Hematopoietic multipotent progenitor cell treated with erythropoietin and hydrocortisone succinate and interleukin-3 and kit ligand, for 8 days (in vitro differentiated cells): ENCODE measurements at places on chromosomes 3 and 15.

GRCh38 chr15:79212589-79213157 lies 69.8 kb upstream of the ANKRD34C start:
- DNase-seq, result no peak

GRCh38 chr3:184583578-184584451 lies 22.2 kb downstream of the EPHB3 start:
- DNase-seq, result no peak

- peak; percentile 1 for DNase-seq
These were observed 491.1 kb downstream of the FHIT start for GRCh38 chr3:60760145-60760544.

- peak; percentile 46 for DNase-seq
These were observed 84.6 kb downstream of the HCN4 start for GRCh38 chr15:73284090-73284716.

GRCh38 chr3:126119008-126119675 lies 35.2 kb upstream of the SLC41A3 start:
- no peak for DNase-seq

GRCh38 chr3:71487418-71487817 lies 96.1 kb downstream of the FOXP1 start:
- no peak for DNase-seq

- DNase-seq, result no peak
These were observed 15.3 kb downstream of the COPB2 start for GRCh38 chr3:139374099-139374498.

DNA sequence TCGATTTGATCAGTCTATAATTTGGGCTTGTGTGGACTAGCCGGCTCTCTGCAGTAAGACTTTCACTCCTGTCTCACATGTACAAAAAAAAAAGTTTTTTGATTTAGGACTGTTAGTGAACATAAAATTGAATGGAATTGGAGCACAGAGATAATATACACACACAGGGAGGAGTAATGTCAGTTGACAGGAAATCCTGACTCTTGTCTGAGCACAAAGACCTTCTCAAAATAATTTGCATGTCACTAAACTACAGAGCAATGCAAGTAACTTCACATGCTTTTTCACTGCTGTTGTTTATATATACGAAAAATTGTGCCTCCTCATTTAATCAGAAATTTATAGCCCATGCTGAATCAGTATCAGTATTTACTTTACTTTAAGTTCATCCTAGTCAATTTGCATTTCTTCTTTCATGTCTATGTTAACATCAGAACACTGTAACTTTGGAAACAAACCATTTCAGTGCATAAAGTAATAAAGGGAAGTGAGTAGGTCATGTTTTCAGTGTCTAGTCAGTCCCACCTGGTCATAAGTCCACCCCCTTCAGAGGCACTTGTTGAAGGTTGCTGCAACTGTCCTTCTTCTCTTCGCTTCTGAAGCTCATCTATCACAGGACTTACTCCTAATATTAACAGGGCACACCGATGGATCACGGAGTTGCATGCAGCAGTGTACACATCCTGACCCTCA lies 115.8 kb downstream of the FBXL22 start:
- no peak for DNase-seq

DNA sequence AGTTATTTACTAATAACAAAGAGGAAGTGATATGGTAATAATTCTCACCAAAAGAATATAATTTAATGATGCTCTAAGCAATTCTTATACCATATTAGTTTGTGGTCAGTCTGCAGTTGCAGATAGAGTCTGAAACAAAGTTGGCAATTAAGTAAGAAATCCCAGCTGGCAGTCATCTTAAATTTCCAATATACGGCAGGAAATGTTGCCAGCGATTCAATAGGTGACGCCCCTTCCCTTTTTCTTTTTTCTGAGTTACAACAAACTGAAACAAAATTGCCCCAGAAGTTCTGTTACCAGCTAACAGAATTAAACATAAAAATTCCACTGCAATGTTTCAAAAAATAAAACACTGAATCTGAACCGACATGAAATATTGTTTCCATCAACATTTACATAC lies 26.7 kb downstream of the LRRFIP2 start:
- no peak for DNase-seq

- DNase-seq, result no peak
These were observed 91.7 kb downstream of the SPRED1 start for GRCh38 chr15:38344351-38344750.

DNA sequence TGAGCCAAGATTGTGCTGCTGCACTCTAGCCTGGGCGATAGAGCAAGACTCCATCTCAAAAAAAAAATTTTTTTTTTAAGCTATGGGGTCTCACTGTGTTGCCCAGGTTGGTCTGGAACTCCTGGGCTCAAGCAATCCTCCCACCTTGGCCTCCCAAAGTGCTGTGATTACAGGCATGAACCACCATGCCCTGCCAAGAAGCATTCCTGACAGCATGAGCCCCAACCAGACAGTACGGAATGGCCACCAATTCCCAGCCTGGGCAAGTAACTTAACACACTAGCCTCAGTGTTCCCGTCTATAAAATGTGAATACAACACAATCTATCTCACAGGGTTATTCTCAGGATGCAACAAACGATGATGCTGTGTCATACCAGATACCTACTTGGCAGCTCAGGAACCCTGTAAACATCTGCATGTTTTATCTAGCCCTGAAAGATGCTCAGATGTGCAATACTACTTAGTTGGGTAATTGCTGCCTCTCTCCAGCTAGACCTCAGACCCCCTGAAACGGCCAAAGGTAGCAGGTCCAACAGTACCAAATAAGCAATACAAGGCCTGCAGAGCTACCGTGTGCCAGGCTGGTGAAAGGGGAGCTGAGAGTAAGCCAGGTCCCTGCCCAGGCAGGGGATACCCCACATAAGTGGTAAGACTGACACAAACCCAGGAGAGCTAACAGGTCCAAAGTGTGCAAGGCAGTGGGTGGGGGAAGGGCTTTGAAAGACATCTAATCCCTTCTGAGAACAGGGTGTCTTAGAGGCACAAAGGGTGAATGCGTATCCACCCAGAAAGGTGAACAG lies 1.9 kb downstream of the TKT start:
- peak; percentile 34 for DNase-seq

- DNase-seq, result peak; percentile 89
These were observed 32.9 kb upstream of the RFTN1 start for GRCh38 chr3:16546186-16547010.

GRCh38 chr3:18758047-18758704 lies 333.0 kb upstream of the SATB1 start:
- peak; percentile 76 for DNase-seq

GRCh38 chr3:47019201-47019600 lies 39.7 kb downstream of the NBEAL2 start:
- no peak for DNase-seq

GRCh38 chr3:174002543-174002942 lies 605.0 kb downstream of the NLGN1 start:
- DNase-seq, result no peak

DNA sequence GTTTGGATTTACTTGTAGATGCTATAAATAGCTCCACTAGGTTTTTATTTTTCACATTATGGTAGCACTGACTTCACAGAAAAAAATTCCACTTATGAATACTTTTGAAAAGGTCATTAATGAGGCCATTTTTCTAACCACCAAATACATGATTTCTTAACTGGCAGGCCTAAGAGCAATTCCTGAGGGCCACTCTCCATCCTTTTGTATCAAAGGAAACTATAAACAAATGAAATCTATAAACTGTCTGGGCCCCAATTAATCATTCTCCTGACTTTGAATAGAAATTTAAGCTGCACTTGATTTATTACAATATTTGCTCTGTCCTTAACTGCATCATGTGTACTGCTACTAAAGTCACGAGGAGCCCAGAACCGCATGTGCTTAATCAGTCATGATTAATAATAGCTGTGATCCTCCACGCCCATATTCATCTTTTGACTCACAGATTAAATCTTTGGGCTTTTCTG lies 25.1 kb upstream of the MTMR10 start:
- no peak for DNase-seq

DNA sequence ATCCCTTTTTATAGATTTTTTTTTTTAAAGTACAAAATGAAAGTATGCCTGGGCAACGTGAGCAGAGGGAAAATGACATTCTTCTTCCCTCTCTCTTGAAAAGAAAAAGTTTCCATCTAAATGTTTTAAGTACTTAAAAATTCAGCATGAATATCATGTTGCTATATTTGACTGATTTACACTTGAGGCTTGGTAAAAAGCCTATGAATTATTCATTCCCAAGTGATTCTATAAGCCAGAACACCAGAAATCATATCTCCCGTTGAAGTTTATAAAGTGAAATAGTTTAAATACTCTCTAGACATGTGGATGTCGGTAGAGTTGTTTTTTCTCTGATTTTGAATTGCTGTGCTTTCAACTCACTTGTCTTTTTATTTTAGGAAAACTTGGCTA lies 276.2 kb upstream of the RARB start:
- no peak for DNase-seq

GRCh38 chr3:128745742-128746141 lies 19.8 kb downstream of the RAB7A start:
- no peak for DNase-seq

- DNase-seq, result peak; percentile 69
These were observed 1.1 kb downstream of the KLHL6 start for GRCh38 chr3:183554377-183554776.

- DNase-seq, result no peak
These were observed 35.4 kb upstream of the TRIM71 start for GRCh38 chr3:32782407-32782806.

DNA sequence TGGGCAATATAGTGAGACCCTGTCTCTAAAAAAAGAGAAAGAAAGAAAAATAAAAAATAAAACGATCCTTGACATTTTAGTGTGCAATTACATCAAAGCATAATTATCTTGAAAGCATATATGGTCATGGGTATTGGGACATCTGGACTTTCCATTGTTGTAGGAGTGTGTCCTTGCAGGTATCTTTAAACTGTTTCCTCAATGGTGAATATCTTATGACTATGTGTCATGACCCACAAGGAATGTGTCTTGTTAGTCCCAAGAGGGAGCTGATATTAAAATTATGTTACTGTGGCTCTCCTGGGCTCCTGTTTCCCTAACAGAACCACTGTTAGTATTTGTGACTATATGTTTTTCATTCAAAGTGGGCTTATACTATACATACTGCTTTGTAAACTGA lies 26.6 kb downstream of the EIF1B start:
- no peak for DNase-seq
